Renal cortex interstitium (tissue), 15 donors: ENCODE measurements at places on chromosomes 3 and 15. TPM values are rescaled to one million over a fixed set of nuclear protein-coding genes. Genes with fewer than 3 reads are reported as not detected.

The VIPR1 gene
- polyA plus RNA-seq: 1.0 TPM

- no peak for DNase-seq
Observed at GRCh38 chr15:96606617-96607016, 276.1 kb downstream of the NR2F2 start.

DNA sequence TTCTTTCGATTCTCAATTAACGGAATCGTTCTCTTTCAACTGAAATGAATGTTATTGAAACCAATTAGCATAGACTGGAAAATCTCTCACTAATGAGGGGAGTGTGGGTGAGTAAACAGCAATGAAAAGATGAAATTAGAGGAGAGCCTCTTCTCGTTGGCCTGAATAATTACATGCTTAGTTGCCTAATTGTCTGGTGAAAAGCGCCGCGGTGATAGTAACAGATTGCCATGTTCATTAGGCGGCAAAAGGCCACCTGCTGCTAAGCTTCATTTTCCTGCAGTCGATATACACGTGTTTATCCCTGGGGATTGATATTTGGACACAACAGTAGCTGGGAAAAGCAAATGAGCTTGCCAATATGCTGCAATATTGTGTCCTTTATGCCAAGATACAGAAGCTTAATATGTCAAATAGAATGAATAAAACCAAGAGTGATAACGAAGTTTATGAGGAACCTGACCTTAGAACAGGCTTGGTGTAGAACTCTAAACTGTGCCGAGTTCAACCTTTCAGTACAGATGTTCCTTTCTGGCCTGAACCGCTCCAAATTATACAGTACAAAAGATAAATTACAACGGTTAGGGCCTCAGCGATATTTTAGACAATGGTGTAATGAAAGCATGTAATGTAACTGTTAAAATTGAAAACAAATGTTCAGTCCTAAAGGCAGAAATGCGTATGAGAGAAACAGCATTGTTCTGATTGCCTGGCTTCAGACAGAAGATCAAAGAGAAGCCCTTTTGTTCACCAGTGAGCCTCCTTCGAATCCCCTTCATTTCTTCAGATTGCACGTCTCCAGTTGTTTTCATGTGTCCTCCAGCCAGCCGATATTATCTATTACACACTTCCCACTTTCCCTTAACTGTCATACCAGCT, 185.2 kb downstream of the SHOX2 start:
- no peak for DNase-seq

The GPR149 gene
- not detected for polyA plus RNA-seq

GRCh38 chr15:76353023-76353577, 16.5 kb downstream of the ISL2 start:
- no peak for DNase-seq

DNA sequence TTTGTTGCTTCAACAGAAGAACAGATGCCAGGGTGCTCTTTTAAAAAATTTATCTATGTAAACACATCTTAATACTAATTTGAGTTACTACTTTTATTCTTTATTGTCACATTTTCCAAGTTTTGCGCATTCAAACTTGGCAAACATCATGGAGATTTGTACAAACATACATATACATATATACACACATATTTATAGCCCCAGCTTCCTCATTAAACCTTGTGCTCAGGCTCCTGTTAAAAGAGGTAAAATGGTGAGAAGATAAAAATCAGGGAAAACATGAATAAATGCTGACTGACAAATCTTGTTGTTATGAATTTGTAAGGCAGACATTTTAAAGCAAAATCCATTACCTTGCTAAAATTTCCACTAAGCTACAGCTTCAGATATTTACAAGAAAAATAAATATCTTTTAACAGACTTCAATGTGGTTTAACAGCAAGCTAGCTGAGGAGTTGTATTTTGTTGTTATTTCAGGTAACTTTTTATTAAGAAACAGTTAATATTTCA, 27.1 kb downstream of the CDV3 start:
- DNase-seq: no peak

GRCh38 chr3:134354612-134355251, 19.5 kb downstream of the AMOTL2 start:
- DNase-seq: no peak

GRCh38 chr3:194905696-194906095, 220.0 kb downstream of the FAM43A start:
- no peak for DNase-seq

DNA sequence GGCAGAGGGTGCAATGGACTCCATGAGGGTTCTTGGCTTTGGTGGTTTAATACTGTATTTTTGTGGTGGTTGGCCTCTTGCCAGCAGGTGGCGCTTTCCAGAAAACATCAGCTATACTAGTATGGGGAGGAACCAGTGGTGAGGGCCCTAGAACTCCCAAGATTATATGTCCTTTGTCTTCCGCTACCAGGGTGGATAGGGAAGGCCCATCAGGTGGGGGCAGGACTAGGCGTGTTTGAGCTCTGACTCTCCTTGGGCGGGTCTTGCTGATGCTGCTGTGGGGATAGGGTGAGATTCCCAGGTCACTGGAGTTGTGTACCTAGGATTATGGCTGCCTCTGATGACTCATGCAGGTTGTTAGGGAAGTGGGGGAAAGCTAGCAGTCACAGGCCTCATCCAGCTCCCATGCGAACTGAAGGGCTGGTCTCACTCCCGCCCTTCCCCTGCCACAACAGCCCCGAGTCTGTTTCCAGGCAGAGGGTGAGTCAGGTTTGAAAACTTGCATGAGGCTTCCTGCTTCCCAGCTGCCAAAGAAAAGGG, 357.7 kb downstream of the OTOL1 start:
- no peak for DNase-seq

DNA sequence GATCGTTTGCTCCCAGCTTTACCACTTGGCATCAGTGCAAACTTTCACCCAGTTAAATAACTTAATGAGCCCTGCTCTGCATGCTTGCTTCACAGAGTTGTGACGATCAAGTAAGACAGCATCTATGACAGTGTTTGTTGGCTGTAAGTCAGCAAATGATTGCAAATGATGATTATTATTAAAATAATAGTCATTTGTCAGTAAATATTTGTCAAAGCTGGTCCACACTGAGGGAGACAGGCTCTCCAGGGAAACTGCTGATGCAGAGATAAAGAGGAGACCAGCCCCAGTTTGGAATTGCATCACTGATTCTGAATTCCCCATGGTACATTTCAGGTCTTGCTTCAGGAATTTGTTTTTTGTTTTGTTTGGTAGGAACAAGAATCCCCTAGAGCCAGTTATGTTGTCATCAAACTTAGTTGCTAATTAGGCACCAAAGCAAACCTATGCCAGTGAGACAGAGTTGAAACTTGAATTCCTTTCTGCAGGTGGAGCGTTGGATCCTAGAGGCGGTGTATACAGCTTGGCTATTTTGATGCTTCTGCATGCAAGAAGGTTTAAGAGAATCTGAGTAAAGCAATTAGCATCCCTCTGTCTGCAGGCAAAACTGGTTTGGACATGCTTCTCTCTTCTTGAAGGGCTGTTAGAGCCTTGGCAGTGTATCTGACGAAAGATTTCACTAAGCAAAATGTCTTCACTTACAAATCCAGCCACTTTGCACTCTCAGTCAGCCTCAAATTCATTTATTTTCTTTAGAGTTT, 338.6 kb upstream of the TPRG1 start:
- DNase-seq: no peak

The PLIN1 gene
- polyA plus RNA-seq: 1.0 TPM

GRCh38 chr3:196636369-196637349, 2.8 kb upstream of the NRROS start:
- no peak for DNase-seq

DNA sequence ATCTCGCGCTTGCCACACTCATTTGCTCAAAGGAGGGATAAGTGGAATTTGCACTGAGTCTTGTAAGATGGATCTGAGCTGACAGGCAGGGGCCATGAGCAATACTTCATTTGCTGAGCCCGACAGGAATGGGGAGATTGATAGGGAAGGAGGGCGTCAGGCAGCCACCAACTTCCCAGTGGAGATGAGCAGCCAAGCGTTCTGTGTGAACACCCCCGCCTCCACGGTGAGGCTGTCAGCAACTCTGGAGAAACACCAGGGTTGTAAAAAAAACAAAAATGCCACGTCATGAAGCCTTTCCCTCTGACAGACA, 36.8 kb downstream of the TLE3 start:
- DNase-seq: no peak

DNA sequence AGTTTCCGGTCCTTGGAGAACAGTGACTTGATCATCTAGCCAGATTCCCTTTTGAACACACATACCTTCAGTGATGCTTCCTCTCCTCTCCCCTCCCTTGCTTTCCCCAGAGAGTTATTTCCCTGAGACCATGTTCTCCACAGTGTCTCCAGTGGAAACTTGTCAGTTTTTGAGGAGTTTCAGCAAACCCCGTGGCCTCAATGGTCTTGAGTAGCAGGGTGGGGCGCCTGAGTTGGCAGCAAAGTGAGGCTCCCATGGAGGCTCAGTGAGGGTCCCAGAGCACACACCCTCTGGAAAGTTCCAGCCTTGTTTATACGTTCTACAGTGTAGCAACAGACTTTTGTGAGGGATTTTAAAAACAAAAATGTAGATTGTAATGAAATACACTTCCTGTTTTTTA, 135.1 kb downstream of the LRRC28 start:
- DNase-seq: no peak

The EOMES gene
- 0.05 TPM for polyA plus RNA-seq

DNA sequence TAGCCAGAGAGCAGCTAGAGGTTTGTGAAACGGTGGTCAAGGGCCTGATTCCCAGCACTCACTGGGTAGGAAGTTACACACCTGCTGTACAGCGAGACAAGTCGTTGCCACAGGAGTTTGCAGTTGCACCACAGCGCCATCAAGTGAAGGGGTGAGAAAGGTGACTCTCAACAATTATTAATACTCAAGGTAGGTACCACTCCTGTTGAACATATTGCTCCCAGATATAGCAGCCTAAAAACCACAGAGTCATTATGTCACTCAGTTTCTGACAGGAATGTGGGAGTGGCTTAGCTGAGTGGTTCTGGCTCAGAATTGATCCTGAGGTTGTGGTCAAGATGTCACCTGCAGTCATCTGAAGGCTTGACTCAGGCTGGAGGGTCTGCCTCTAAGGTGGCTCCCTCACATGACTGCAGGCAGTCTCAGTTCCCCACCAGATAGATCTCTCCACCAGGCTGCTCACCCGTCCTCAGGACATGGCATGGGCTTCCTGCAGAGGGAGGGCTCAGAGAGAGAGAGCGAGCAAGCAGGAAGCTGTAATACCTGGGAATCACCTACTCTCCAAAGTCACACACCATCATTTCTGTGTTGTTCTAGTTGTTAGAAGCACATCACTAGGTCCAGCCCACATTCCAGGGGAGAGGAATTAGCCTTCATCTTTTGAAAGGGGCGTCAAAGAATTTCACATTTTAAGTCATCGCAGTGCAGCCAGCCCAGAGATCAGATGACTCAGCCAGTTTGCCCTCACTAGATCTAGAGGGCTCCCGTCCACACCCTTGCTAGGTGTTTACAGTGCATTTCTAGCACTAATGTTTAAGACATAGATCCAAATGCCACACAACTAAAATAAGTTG, 17.0 kb upstream of the ANO10 start:
- no peak for DNase-seq

DNA sequence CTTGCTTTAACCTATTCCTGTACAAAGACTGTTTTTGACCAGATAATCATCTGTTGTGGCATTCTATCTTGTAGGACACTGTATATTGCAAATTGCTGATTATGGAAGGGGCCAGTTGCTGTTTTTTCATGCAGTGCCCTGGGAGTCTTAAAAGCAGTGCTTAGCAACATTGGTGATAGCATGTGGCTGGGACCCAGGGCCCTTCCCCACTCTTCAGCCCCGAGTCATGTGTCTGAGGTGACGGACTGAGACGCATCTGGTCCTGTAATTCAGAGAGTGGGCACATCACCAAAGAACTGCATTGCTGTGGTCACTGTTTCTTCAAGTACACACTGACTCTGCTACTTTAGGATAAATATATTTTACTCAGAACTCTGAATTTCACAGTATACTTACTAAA, 63.4 kb downstream of the SNRK start:
- no peak for DNase-seq

- no peak for DNase-seq
Observed at GRCh38 chr3:132543011-132543739, 53.9 kb upstream of the ACKR4 start.

- no peak for DNase-seq
Observed at GRCh38 chr3:57135964-57136719, 29.0 kb downstream of the IL17RD start.

- DNase-seq: no peak
Observed at GRCh38 chr3:39386318-39386717, 3.1 kb downstream of the SLC25A38 start.

GRCh38 chr15:67361100-67361499, 106.5 kb downstream of the IQCH start:
- DNase-seq: no peak

The EDEM1 gene
- 24.1 TPM for polyA plus RNA-seq

DNA sequence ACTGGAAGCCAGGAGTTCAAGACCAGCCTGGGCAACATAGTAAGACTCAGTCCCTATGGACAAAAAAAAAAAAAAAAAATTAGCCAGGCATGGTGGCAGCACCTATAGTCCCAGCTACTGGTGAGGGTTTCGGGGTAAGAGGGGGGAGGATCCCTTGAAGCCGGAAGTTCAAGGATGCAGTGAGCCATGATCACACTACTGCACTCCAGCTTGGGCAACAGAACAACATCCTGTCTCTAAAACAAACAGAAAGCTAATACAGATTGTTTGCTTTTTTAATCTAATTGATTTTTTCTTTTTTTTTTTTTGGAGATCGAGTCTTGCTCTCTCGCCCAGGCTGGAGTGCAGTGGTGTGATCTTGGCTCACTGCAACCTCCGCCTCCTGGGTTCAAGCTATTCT, 1.6 kb upstream of the IMP3 start:
- DNase-seq: no peak

The SLC25A36 gene
- polyA plus RNA-seq: 223 TPM

GRCh38 chr15:48719668-48720067, 74.2 kb upstream of the FBN1 start:
- no peak for DNase-seq

- no peak for DNase-seq
Observed at GRCh38 chr15:45529613-45530012, 7.1 kb upstream of the SLC30A4 start.

GRCh38 chr3:105899516-105899915, 30.7 kb upstream of the CBLB start:
- DNase-seq: no peak

- DNase-seq: no peak
Observed at GRCh38 chr15:60375306-60375705, 22.5 kb downstream of the ANXA2 start.

GRCh38 chr3:106014518-106014917, 145.7 kb upstream of the CBLB start:
- no peak for DNase-seq
